ENCODE measurements at places on chromosomes 12 and 14. TPM values are rescaled to one million over a fixed set of nuclear protein-coding genes. Genes with fewer than 3 reads are reported as not detected.

DNA sequence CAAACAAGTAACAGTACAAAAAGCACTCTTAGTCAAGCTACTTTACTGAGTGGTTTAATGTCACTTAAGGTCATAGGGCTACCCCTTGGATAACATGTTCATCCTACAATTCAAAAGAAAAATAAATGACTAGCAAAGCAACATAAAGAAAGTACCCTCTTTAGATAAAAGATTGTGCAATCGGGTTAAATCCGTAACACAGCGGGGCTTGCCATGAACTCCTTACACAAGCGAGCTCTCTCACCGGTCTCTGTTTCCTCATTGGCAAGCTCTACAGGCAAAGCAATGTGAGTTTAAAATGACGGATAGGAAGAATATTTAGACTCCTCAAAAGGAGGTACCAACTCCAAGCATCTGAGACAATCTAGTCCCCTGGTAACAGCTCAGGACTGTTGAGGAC is 140.6 kb downstream of the EGLN3 start:
- no peak overlapping the region for H3K27ac ChIP-seq
- no peaks in the 10 kb centered on the region for H3K4me1 ChIP-seq
- DNase-seq = no peak
- H3K36me3 ChIP-seq = no peaks in the 10 kb centered on the region
- no peak overlapping the region for H3K4me3 ChIP-seq
- H3K27me3 ChIP-seq = no peaks in the 10 kb centered on the region

GRCh38 chr12:65152596-65152995 is 16.8 kb upstream of the LEMD3 start:
- H3K27ac ChIP-seq = no peak overlapping the region
- H3K4me1 ChIP-seq = peaks cover 3% of the 10 kb centered on the region
- H3K4me3 ChIP-seq = no peak overlapping the region
- no peaks in the 10 kb centered on the region for H3K27me3 ChIP-seq
- H3K36me3 ChIP-seq = no peaks in the 10 kb centered on the region

GRCh38 chr12:1607940-1608712 is 13.7 kb upstream of the FBXL14 start:
- no peaks in the 10 kb centered on the region for H3K36me3 ChIP-seq
- H3K27me3 ChIP-seq = peaks cover 14% of the 10 kb centered on the region
- H3K4me1 ChIP-seq = no peaks in the 10 kb centered on the region
- no peak for DNase-seq
- H3K4me3 ChIP-seq = no peak overlapping the region
- H3K27ac ChIP-seq = no peak overlapping the region

- H3K4me3 ChIP-seq = no peak overlapping the region
- no peak for DNase-seq
- no peaks in the 10 kb centered on the region for H3K27me3 ChIP-seq
- H3K36me3 ChIP-seq = no peaks in the 10 kb centered on the region
Measured at GRCh38 chr12:91990525-91990924, 155.1 kb downstream of the BTG1 start.

GRCh38 chr12:110102255-110102654 is 21.9 kb upstream of the IFT81 start:
- no peak overlapping the region for H3K4me3 ChIP-seq
- no peak overlapping the region for H3K27ac ChIP-seq
- H3K36me3 ChIP-seq = no peaks in the 10 kb centered on the region
- H3K27me3 ChIP-seq = no peaks in the 10 kb centered on the region
- peak; percentile 98 for DNase-seq
- H3K4me1 ChIP-seq = no peaks in the 10 kb centered on the region

DNA sequence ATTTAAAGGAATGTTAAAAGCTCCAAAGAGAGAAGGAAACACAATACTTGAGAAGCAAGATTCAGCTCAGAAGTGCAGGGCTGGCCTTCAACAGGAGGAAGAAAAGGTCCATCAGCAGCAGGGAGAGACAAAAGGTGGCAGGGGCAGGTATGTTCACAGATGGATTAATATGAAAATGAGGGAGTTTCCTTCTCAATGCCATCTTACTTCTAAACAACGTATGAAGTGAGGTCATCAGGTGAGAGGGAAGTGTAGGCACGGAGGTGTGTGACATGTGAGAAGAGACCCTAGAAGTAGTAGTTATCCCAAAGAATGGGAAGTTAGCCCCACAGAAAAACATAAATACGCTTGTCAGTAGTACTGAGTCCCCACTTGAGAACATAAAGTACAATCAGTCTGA is 122.5 kb downstream of the CCER1 start:
- H3K27ac ChIP-seq = no peak overlapping the region
- H3K36me3 ChIP-seq = no peaks in the 10 kb centered on the region
- no peaks in the 10 kb centered on the region for H3K4me1 ChIP-seq
- H3K4me3 ChIP-seq = no peak overlapping the region

GRCh38 chr12:120055231-120056000 is 61.1 kb downstream of the RAB35 start:
- no peak overlapping the region for H3K27ac ChIP-seq
- H3K4me1 ChIP-seq = no peaks in the 10 kb centered on the region
- H3K4me3 ChIP-seq = no peak overlapping the region

DNA sequence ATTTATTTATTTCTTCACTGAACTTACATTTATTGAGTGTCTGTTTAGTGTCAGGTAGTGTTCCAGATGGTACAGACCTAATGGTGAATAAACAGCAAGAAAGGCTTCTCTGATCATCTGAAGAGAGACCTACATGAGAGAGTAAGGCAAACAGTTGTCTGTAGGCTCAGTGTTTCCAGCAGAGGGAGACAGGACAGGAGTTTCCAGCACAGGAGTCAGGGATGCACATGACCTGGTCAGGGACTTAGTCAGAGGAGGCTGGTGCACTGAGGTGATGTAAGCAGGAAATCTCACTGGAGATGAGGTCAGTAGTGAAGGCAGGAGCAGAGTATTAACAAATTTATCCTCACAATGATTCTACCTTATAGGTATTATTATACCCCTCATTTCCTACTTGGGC is 233.2 kb downstream of the MDGA2 start:
- no peak overlapping the region for H3K27ac ChIP-seq
- H3K27me3 ChIP-seq = no peaks in the 10 kb centered on the region
- H3K4me3 ChIP-seq = no peak overlapping the region
- DNase-seq = peak; percentile 82
- H3K4me1 ChIP-seq = peaks cover 2% of the 10 kb centered on the region
- H3K36me3 ChIP-seq = no peaks in the 10 kb centered on the region

DNA sequence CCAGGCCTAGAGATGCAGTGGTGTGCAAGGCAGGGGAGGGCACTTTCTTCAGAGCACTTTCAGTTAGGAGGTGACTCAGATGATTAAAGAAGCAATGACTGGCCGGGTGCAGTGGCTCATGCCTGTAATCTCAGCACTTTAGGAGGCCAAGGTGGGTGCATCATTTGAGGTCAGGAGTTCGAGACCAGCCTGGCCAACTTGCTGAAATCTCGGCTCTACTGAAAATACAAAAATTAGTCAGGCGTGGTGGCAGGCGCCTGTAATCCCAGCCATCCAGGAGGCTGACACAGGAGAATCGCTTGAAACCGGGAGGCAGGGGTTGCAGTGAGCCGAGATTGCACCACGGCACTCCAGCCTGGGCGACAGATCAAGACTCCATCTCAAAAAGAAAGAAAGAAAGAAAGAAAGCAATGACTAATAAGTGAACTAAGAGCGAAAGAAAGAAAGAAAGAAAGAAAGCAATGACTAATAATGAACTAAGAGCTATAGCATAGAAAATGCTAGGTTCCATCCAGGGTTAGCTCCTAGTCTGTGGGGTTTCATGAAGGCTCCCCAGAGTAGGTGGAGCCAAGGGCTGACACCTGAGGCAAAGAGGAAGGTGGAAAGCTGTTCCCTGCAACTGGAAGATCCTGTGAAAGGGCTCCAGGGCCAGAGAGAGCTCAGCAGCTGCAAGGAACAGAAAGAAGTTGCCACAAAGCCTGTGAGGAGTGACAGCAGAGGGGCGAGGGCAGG is 334.5 kb downstream of the CACNA1C start:
- H3K27ac ChIP-seq = no peak overlapping the region
- H3K4me3 ChIP-seq = no peak overlapping the region
- H3K27me3 ChIP-seq = no peaks in the 10 kb centered on the region
- DNase-seq = peak; percentile 44
- H3K36me3 ChIP-seq = no peaks in the 10 kb centered on the region

OR5AU1 gene
- not detected for total RNA-seq

GSKIP gene
- 29.3 TPM for total RNA-seq

ACOT4 gene
- total RNA-seq = 0.46 TPM

KRT79 gene
- total RNA-seq = not detected

WDR89 gene
- total RNA-seq = 23.2 TPM

ANG gene
- total RNA-seq = 20.1 TPM

CD163L1 gene
- total RNA-seq = 0.75 TPM

NYNRIN gene
- 28.8 TPM for total RNA-seq

RFX4 gene
- not detected for total RNA-seq

C12orf54 gene
- not detected for total RNA-seq

BICD1 gene
- total RNA-seq = 63.2 TPM

GSC gene
- 37.0 TPM for total RNA-seq

C12orf50 gene
- total RNA-seq = 0.09 TPM

Data from endodermal cell (in vitro differentiated cells).